ENCODE measurements at places on chromosomes 11 and 22.

- DNase-seq = no peak
Measured at GRCh38 chr22:26546282-26546681, 34.0 kb upstream of the TFIP11 start.

DNA sequence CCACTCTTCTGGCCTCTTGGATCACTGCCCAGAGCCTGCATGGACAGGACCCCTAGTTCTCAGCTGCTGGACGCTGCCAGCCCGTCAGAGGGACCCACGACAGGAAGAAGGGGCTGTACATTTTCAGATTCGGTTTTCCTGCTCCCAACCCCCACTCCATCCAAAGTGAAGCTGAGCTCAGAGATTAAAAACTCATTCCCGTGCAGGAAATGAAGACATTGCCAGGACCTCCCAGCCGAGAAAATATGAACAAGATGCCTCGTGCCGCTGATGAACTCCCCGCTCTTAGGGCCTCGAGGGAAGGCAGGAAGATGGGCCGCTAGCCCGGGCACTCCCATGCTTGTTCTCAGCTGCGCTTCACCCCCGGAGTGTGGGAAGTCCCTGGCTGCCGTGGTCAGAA lies 36.1 kb downstream of the RPUSD4 start:
- no peak for DNase-seq

- DNase-seq = no peak
Measured at GRCh38 chr11:64585150-64585549, 5.9 kb upstream of the SLC22A12 start.

GRCh38 chr11:16402654-16403447 lies 46.5 kb upstream of the SOX6 start:
- DNase-seq = no peak

DNA sequence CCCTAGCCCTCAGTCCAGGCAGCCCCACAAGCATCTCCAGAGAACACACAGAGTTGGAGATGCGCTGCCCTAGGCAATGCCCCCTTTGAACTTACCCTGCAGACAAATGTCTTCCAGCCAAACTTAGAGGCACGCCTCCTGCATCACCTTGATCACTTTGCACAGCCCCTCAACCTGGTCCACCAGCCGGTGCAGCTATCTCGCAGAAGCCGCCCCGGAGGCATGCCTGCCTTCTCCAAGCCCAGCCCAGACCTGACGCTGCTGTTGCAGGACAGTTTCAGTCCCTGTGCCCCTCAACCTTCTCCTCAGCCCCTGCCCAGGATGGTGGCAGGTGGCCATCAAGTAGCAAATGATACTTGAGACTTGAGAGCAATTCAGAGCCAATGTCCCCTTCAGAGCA lies 16.7 kb upstream of the POU2AF1 start:
- DNase-seq = no peak

GRCh38 chr11:130560781-130561109 lies 112.3 kb downstream of the ADAMTS15 start:
- DNase-seq = no peak

DNA sequence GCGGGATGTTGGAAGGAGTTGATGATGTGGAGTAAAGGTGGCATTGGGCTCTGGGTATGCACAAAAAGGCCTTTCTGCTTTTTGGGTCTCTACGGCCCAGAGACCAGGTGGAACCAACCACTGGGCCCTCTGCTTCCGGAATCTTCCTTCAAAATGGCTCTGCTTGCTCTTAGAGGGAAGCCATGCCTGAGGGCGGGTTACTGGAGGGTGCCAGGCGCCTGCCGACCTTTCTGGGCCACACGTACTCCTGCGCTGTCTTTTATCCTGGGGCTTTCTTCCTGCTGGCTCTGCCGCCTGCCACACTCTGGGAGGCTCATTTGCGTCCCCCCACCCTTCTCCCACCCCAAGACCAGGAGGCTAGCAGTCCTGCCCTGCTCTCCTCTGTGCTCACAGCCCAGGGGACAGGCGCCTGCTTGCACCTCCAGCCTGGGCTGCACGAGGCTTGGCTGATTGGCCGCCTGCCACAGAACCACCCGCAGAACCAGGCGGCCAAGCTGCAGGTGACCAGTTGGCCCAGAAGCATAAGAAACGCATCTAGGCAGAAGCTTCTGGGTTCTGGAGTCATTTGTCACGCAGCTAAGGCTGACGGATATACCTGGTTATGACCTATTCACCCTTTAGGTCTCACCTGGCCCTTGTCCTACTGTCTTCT lies 536.9 kb downstream of the TBC1D22A start:
- DNase-seq = no peak

- no peak for DNase-seq
Measured at GRCh38 chr11:63595296-63595695, 18.9 kb downstream of the PLAAT3 start.

- DNase-seq = no peak
Measured at GRCh38 chr11:69361048-69361447, 67.1 kb downstream of the MYEOV start.

DNA sequence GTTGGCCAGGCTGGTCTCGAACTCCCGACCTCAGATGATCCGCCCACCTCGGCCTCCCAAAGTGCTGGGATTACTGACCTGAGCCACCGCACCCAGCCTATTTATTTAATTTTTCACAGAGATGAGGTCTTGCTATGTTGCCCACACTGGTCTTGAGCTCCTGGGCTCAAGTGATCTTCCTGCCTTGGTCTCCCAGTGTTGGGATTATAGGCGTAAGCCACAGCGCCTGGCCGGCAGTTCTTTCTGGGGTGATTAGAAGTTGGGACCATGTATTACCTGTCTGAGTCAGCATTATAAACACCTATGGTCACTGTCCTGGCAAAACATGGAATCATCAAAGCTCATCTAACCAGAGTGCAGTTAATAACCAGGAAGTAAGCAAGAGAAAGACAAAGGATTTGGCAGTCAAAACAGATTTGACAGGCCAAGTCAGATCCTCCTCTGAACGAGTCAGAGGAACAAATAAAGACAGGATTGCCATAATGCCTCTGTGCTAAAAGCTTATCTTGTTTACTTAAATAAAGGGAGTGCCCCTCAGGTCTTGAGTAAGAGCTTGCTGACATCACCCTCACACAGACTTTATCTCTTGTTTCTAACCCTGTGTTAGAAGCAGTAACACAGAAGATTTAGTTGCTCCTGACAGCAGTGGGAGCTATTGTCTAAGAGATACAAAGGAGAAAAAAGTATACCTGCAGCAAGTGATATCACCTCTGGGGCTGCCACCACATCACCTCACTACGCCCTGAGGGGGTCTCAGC lies 3.7 kb downstream of the SERPIND1 start:
- no peak for DNase-seq

- DNase-seq = no peak
Measured at GRCh38 chr11:65859812-65860277, 388 bp upstream of the MUS81 start.

DNA sequence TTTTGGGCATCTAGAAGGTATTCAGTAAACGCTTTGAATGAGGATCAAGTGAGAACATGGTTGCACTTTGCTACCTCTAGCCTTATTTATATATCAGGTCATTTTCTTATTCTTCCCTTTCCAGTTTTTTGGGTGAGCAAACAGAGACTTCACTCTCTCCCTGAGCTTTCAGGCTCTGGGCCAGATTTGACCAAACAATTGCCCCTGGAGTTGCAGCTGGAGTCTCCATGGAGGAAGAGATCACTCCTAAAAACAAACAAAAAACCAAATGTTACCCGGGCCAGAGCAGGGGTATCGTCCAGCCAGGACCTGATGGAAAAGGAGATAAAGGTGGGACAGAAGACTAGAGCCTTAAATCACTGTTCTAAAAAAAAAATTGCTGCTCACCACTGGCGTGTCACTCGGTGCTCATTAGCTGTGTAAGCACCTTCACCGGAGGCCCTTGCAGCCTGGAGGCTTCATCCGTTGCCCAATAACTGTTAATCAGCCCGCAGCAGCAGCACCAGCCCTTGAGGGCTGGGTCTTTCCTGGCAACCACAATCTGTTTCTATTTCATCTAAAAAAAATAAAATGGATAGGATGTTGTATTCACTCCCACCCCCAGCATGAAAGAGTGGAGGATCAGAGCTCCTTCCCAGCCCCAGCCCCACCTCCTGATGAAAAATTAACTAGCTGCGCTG lies 125.0 kb downstream of the PKNOX2 start:
- no peak for DNase-seq

DNA sequence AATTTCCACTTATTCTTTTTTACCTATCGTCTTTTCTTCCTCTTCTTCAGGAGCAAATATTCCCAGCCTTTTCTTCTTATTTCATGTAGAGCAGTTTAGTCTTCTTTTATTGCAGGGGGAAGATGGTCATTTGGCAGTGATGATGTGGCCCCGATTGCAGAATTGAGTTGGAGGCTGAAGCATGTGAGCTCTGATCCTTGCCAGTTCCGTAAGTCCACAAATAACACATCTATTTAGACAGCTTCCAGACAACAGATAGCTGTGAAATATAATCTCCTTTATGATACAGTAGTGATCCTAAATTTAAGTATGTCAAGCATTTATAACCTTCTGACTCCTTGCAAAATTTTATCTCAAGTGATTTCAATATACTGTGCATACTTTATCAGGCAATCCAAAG lies 27.5 kb downstream of the REXO2 start:
- DNase-seq = no peak

DNA sequence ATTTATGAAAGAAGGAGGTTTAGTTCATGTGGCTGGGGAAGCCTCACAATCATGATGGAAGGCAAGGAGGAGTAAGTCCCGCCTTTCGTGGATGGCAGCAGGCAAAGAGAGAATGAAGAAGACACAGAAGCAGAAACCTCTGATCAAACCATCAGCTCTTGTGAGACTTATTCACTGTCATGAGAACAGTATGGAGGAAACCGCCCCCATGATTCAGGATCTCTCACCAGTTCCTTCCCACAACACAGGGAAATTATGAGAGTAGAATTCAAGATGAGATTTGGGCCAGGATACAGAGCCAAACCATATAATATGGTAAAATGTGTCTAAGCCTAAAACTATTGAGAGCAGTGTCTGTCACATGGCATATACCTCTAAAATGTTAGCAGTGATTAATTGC lies 503.8 kb upstream of the CCDC179 start:
- DNase-seq = no peak

GRCh38 chr11:126140926-126141280 lies 70.5 kb downstream of the RPUSD4 start:
- no peak for DNase-seq

GRCh38 chr11:17531071-17531600 lies 13.1 kb downstream of the USH1C start:
- no peak for DNase-seq

GRCh38 chr11:112321501-112322172 lies 61.0 kb upstream of the PLET1 start:
- no peak for DNase-seq

DNA sequence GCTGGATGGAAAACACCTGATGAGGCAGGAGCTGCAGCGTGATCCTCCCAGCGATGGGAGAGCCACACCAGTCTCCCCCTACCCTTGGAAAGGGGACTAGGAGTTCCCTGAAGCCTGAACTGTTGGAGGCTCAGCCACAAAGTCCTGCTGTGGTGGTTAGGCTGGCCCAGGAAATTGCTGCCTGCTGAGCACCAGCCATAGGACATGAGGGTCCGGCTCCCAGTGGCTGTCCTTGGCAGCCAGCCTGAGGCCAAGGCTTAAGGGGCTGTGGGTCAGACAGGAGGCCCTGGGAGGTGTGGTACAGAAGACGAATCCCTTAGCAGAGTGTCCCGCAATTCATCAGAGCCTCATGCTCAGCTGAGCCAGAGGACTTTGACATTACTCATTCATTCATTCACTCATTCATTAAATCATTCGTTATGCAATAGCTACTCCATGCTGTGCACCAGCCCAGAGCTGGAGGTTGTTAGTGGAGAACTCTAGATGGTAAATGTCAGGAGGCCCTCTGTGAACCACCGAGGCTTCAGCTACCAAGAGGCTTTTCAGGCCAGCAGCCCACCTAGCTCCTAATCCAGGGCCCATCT lies 14.4 kb upstream of the SEC14L4 start:
- DNase-seq = no peak

DNA sequence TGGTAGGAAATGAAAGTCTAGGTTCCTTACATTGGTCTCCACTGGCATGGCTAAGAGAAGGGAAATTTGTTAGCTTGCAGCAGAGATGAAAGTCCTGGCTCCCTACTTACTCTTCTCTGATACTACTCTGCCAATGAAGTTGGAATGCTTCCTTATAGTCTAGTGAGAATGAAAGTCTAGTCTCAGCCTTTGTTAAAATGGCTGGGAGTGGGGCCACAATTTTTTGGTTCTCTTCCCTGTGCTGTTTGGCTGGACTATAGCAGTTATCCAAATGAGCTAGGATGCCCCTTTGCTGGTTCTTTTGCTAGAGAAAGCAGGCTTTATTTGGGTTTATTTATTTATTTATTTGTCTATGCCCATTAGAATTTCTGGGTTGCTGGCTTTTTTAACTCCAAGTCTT lies 414.3 kb downstream of the AASDHPPT start:
- no peak for DNase-seq
